ENCODE measurements at places on chromosomes 7 and 10.

- DNase-seq, result no peak
Observed at GRCh38 chr7:122412441-122412840, 107.9 kb upstream of the FEZF1 start.

GRCh38 chr10:110459600-110459999 lies 38.1 kb upstream of the DUSP5 start:
- DNase-seq, result no peak

GRCh38 chr10:93352638-93353383 lies 129.3 kb downstream of the MYOF start:
- DNase-seq, result no peak

DNA sequence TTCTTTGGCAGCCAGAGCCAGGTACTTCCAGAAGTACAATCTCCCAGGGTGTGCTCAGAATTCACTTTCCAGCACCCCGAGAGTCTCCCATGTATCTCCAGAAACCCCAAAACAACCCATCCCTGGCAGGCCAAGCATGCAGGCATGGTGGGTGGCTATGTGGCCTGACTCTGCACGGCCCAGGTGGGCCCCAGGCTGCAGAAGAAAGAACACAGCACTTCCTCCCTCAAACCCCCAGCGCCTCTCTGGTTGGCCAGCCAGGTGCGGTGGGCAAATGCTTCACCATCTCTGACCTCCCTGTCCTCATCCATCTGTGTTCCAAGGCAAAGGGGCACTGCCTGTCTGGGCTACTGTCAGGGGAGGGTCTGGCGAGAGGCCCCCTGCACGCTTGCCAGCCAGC lies 100.3 kb downstream of the MKI67 start:
- no peak for DNase-seq

GRCh38 chr10:23338155-23338828 lies 6.3 kb downstream of the C10orf67 start:
- DNase-seq, result no peak

DNA sequence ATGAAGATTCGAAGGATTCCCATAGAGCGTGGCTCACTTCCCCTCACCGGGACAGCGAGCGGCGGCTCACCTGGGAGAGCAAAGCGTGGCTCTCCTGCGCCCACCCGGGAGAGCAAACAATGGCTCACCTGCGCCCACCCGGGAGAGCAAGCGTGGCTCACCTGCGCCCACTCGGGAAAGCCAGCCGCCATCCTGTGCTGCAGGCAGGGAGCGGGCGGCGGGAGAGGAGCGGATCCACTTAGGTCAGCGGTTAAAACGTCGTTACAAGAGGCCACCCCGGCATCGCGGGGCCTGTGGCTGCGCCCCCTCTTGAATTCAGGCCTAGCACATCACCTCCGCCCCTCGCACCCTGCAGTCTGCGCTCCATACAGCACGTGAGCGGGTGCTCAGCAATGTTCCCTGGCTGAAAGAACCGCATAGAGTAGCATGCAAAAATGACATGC lies 461 bp upstream of the FIGNL1 start:
- no peak for DNase-seq

DNA sequence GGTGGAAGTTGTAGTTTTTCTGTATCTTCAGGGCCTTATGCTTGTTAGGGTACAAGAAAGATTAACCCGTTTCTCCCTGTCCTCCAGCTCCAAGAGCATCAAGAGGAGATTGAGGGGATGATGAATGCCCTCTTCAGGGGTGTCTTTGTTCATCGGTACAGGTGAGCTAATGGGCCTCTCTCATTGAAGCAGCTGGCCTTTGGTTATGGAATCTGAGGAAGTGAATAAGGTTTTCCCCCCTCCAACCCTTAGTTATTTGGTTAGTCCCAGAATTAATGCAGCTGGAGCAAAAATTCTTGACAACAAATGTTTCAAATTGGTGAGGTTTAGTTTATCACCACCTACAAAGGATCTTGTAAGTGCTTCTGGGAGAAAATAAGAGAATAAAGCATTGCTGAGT lies 17.5 kb downstream of the STAG3 start:
- DNase-seq, result no peak

GRCh38 chr10:517872-518475 lies 171.5 kb downstream of the DIP2C start:
- no peak for DNase-seq

GRCh38 chr7:94111009-94111408 lies 106.9 kb upstream of the BET1 start:
- no peak for DNase-seq

DNA sequence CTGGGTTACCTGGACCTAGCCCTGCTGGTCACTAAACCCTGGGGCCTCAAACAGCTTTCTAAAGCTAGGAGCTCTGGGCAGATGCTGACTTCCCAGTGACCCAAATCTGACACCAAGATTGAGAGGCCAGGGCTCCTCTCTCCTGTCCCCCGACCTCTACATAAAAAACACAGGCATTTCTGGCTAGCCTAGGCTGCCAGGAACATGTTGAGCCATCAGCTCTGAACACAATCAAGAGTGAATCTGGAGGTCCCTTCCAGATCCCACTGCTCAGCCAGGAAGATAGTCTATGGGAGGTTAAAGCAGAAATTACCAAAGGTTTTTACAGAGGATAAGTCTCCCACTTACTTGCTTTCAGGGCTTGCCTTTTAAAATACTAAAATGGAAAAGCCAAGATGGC lies 22.1 kb upstream of the PDE1C start:
- DNase-seq, result no peak

- no peak for DNase-seq
Observed at GRCh38 chr7:44534087-44534486, 7.0 kb downstream of the NPC1L1 start.

DNA sequence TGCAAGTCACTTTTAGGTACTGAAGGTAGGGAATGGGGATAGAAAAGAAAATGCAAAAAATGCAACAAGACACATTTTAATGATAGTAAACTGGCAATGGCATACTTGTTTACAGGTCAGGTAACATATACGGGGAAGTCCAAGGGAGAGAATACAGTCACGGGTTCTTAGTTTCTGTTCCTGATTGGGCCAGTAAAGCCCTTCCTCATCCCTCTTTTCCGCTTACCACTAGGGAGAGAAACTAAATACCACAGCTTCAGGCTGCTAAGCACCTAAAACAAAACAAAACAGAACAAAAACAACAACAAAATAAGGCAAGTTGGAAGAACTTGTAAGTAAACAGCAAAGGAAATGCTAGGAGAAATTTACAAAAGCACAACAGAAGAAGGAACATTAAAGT lies 65.2 kb upstream of the OGDHL start:
- DNase-seq, result no peak

GRCh38 chr10:51878695-51879094 lies 179.3 kb upstream of the CSTF2T start:
- no peak for DNase-seq

DNA sequence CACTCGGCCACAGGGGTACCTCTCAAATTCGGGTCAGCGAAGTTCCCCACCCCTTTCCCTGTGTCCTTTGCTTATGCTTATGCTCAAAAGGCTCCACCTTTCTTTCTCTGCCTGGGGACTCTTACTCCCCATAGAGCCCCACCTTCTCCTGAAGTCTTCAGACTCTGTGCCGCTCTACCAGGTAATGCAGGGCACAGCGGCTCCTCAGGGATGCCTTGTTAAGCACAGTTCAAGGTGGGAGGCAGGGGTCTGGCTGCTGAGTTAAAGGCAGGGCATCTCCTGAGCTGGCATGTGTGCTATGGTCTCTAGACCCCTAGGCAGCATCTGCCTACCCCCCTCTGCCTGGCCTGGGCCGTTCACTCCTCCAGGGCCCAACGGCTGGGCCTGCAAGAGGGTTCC lies 3.0 kb upstream of the CXCL12 start:
- DNase-seq, result no peak

DNA sequence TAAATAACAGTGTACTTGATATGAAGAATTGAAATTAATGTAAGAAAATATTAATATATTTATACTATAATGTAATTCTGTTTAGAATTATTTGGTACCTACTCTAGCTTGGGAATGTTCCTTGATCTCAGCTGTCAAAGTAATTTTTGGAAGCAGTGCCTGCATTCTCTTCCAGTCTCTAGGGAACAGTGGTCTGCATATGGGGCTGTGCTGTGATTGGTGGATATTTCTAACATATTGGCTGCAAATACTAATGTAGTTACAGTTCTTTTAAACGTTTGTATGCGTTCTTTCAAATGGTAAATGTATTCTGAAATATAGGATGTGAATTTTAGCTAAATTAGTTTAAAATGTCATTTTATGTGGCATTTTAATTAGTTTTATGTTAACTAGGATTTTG lies 87.2 kb downstream of the PHF14 start:
- no peak for DNase-seq

- no peak for DNase-seq
Observed at GRCh38 chr7:85125176-85125575, 61.7 kb downstream of the SEMA3D start.

- no peak for DNase-seq
Observed at GRCh38 chr10:14327527-14327926, 3.2 kb downstream of the FRMD4A start.

GRCh38 chr10:79385804-79386531 lies 38.7 kb downstream of the PPIF start:
- no peak for DNase-seq

DNA sequence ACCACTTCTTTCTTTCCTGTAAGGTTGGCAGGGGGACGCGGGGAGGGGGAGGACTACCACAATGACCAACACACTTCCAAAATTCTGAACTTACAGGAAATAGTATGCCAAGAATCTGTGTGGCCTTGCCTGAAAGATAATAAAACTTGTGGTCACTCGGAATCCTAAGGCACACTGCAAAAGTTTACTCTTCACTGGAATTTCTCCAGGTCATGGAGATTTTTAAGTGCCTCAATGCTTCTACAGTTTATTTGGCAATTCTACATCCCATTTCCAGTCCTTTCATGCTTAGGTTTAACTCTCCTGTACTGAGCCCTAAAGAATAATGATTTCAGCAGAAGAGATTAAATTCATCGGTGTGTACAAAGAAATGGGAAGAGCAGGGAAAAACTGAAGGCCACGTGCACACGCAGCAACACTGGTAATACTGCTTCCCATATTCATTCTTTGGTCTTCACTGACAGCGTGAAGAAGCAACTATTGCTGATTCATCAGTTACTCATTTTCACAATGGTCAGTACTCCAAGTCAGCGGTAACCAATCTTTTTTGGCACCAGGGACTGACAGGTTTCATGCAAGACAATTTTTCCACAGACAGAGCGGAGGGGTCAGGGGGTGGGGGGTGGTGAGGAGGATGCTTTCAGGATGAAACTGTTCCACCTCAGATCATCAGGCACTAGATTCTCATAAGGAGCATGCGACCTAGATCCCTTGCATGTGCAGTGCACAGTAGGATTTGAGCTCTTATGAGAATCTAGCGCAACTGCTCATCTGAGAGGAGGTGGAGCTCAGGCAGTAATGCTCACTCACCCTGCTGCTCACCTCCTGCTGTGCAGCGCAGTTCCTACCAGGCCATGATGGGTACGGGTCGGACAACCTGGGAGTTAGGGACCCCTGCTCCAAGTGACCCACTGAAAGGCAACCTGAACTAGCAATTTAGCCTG lies 9.8 kb downstream of the LARP4B start:
- no peak for DNase-seq

DNA sequence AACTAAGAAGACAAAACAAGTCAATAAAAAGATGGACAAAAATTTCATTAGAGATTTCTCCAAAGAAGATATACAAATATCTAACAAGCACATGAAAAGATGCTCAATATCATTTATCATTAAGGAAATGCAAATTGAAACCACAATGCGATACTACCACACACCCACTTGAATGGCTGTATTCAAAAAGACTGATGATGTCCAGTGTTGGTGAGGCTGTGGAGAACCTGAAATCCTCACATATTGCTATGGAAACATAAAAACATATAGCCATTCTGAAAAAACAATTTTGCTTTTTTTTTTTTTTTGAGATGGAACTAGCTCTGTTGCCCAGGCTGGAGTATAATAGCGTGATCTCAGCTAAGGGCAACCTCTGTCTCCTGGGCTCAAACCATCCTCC lies 124.1 kb upstream of the LAMB4 start:
- DNase-seq, result no peak

GRCh38 chr7:128831178-128831993 lies 1.2 kb downstream of the FLNC start:
- no peak for DNase-seq

DNA sequence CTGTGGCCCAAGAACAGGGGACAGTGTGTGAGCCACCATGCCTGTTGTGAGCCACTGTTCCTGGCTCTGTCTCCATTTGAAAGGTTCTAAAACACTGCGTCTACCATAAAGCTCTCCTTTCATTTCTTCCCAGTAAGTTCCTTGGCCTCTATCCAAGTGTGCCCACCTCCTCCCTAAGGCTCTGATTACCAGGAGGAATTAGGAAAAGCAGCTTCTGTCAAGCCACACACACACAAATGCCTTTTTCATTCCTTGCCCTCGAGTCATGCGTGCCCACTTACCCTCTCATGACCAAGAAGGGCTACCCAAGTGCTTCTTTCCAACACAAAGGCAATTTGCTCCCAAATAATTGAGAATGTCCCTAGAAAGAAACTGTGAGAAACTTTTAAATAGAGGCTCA lies 70.8 kb upstream of the PARD3 start:
- no peak for DNase-seq

- no peak for DNase-seq
Observed at GRCh38 chr10:92184977-92185376, 105.9 kb downstream of the CPEB3 start.

DNA sequence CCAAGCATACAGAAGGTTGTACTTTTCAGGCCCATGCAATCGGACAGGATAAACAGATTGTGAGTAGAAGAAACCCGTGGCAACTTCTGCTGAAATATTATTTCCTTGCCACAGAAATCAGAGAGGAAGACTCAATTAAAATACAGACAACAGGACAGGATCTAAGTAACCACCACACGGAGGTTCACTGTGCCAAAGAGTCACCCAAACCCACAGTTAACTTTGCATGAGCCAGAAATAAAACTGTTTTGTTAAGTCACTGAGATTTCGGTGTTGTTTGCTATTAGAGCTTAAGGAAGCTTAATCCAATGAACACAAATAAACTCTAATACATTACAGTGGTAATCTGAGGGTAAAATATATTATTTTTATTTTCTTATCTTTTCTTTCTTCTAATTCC lies 14.0 kb downstream of the PNPLA8 start:
- DNase-seq, result no peak

DNA sequence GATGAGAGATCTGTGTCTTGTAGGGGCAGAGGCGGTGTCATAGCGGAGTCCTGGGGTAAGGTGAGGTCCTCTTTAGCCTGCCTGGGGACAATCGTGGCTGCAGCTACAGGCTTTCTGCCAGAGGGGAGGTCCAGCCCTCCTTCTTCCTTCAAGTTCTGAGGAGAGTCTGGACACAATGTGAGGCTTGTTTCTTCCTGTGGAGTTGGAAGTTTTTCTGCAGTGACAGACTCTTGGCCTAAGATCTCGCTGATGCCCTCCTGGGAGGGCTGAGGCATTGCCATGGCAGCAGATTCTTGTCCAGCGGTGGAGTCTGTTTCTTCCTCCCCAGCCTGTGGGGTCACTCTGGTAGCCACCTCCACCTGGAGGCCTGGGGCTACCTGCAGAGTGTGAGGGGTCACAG lies 4.4 kb downstream of the NACAD start:
- no peak for DNase-seq

GRCh38 chr7:155280446-155281397 lies 17.0 kb upstream of the INSIG1 start:
- no peak for DNase-seq
